Activated CD8-positive, alpha-beta T cell treated with anti-CD3 and anti-CD28 coated beads, Interleukin-2, amount 10 ng/mL, durations not matched to agents 7 days and 5 days (primary cell): ENCODE measurements at places on chromosomes 2 and 18. TPM values are rescaled to one million over a fixed set of nuclear protein-coding genes. Genes with fewer than 3 reads are reported as not detected.

DNA sequence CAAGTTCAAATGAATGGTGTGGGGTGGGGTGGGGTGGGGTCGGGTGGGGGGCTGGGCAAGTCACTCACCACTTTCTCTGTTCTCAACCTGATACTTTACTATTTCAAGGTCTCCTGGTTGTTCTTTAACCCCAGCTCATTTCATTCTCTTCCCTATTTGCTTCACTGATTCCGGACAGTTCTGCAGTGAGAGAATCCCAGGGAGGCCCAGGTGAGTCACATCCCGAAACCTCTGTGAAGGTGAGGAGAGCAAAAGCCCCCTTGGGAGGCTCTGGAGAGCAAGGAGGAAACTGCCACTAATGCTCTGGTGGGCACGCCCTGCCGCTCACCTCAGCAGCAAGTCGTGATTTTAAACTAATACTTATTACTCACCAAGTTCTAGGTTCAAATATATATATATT is 8.9 kb downstream of the EDAR start:
- no peak for DNase-seq

DNA sequence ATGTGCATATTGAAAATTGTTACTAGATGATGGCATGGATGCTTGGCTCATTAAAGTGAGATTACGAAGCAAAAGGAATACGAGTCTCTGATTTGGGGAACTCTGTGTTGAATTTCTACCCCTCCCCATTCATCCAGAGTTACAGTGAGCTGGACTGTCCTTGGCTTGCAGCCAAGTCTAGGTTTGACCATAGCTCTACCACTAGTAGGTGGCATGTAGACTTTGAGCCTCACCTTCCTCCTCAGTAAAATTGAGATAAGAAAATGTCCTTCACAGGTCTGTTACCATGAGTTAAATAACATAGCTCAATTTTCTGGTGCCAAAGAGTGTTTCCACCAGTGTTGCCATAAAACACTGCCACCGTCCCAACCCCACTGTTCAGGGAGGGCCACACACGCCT is 727.6 kb upstream of the ID2 start:
- no peak for DNase-seq

GRCh38 chr2:96867756-96868554 is 1.9 kb downstream of the SEMA4C start:
- peak; percentile 41 for DNase-seq

DNA sequence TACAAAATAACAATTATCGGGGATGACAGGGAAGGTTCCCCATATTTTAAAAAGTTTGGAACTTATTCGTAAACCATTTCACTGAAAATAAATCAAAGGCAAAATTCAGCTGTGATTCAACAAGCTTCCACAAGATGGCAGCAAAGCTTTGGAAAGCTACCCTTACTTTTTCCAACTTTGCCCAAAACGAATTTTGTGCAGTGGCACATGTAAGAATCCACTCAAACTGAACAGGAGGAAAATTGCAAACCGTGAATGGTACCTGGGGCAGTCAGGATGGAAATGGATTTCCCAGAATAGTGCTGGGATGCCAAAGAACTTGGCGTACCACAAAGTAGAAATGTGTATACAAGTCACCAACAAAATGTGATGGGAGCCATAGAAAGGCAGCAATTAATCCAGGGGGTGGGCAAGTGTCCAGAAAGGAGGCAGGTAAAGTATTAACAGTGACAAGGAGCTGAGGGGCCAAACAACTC is 10.7 kb downstream of the RPL31 start:
- DNase-seq = peak; percentile 54

DNA sequence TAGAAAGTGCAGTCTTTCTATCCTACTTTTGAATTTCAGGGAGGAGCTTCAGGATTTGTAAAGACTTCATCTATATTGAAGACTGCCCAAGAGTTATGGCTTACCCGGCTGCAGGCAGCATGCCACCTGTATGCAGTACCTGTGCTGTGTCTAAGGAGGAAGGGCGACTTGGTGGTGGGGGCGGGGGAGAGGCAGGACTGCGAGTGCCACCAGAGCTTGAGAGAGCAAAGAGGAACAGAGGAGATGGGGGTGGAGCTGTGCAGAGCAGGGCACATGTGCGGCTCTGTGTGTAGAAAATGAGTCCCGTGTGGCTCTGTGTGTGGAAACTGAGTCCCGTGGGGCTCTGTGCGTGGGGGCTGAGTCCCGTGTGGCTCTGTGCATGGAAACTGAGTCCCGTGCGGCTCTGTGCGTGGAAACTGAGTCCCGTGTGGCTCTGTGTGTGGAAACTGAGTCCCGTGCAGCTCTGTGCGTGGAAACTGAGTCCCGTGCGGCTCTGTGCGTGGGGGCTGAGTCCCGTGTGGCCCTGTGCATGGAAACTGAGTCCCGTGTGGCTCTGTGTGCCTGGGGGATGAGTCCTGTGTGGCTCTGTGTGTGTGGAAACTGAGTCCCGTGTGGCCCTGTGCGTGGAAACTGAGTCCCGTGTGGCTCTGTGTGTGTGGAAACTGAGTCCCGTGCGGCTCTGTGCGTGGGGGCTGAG is 43.2 kb downstream of the LDLRAD4 start:
- DNase-seq = no peak

DNA sequence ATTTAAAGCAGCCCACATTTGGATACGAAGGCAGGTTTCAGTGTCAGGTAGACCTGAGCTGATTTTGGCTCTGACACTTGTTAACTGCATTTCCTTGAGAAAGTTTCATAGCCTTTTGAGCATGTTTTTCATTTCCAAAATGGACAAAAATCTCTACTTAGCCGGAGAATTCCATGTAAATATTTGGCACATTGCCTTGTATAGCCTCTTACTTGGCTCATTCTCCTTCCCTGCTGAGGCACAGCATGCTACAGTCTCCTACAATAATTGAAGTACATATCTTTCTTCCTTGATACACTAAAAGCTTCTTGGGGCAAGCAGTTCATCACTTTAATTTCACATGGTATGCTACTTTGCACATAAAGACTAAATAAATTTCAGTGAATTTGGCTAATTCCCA is 772.2 kb upstream of the CHAC2 start:
- DNase-seq = no peak

DNA sequence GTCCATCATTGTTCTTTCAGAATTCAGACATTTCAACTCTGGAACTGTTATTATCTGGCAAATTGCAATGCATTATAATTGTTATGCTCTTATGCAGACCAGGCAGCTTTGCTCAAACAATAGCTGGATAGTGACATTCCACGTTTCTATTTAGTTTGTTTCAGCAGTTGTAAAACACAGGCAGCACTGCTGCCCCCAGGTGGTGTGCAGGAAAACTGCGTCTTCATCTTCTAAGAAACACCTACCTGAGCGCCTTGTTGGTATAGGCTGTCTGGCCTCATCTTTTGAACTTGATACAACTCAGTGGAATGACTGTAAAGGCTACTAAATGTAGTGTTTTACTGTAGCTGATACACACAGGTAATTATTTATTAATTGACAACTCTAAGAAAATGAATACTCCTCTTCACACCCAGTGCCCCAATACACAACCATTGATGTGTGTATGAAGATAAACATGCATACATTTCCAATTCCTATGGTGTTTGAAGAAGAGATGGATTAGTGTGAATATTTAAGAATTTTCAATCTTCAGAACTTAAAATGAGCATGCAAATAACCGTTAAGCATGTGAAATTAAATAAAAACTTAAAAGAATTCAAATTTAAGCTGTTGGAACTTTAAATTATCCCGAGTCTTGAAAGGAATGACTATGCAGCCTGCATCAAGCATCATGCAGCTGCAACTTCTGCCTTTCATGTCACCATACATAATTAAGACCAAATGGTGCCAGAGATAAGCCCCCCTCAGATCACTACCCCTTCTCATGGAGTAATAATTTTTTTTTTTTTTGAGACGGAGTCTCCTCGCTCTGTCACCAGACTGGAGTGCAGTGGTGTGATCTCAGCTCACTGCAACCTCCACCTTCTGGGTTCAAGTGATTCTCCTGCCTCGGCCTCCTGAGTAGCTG is 85.6 kb downstream of the CD8B2 start:
- peak; percentile 31 for DNase-seq

- no peak for DNase-seq
These were observed 60.1 kb upstream of the RMP24 start for GRCh38 chr18:35912332-35912731.

- no peak for DNase-seq
These were observed 807.3 kb downstream of the NR4A2 start for GRCh38 chr2:155525199-155525598.

The AKAIN1 gene
- total RNA-seq = not detected

The MAP3K19 gene
- total RNA-seq = not detected

The CAPN13 gene
- total RNA-seq = not detected

The CTNNA2 gene
- total RNA-seq = not detected
